ENCODE measurements at places on chromosomes 5 and 9. TPM values are rescaled to one million over a fixed set of nuclear protein-coding genes. Genes with fewer than 3 reads are reported as not detected.
A peak's percentile ranks its signal among the peaks of the same experiment; 100 is the strongest.

- H3K27me3 ChIP-seq, result peaks cover 20% of the 10 kb centered on the region
- no peaks in the 10 kb centered on the region for H3K4me1 ChIP-seq
- H3K4me3 ChIP-seq, result no peak overlapping the region
- no peaks in the 10 kb centered on the region for H3K36me3 ChIP-seq
- no peak overlapping the region for H3K27ac ChIP-seq
Measured at GRCh38 chr5:116058346-116058936, 26.2 kb downstream of the ARL14EPL start.

DNA sequence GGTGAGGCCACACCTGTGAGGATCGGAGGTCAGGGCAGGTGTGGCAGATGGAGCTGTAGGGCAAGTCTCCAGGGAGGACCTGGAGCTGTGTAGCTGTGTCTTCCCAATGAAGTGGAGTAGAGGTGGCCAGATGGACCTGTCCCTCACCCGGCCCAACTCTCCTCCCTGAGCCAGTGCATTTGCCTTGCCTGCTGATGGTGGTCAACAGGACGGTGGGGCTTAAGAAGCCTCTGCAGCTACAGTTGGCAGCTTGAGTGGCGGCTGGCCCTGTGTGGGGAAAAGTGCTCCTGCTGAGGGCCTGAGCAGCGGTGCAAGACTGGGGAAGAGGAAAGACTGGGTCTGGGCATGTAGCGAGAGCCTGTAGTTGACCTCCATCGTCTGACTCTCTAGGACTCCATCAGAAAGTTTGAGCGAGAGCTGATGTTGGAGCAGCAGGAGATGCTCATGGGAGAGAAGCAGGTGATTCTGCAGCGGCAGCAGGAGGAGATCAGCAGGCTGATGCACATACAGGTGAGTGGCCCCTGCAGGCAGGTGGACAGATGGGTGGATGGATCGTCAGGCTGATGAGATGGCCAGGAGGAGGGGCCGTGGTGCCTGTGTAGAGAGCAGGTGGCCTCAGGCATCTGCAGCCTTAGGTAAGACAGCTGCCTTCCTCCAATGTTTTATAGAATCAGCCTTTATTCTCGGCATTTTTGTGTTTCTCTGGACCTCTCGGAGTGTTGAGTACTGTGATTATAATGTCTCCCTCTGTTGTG lies 24.9 kb downstream of the PITX1 start:
- peaks cover 1% of the 10 kb centered on the region for H3K36me3 ChIP-seq
- H3K4me3 ChIP-seq, result no peak overlapping the region
- no peak for DNase-seq
- peaks cover 15% of the 10 kb centered on the region for H3K27me3 ChIP-seq

GRCh38 chr5:168422431-168422830 lies 63.8 kb upstream of the RARS1 start:
- no peak overlapping the region for H3K4me3 ChIP-seq
- no peak overlapping the region for H3K27ac ChIP-seq
- H3K4me1 ChIP-seq, result peaks cover 14% of the 10 kb centered on the region
- no peak for DNase-seq

- H3K27ac ChIP-seq, result peak overlapping the region; percentile 92
- H3K27me3 ChIP-seq, result no peaks in the 10 kb centered on the region
- peak; percentile 53 for DNase-seq
Measured at GRCh38 chr9:114276908-114277821, 45.7 kb upstream of the ORM1 start.

GRCh38 chr9:80231318-80232236 lies 659.8 kb downstream of the TLE4 start:
- no peak for DNase-seq
- no peak overlapping the region for H3K27ac ChIP-seq
- no peaks in the 10 kb centered on the region for H3K36me3 ChIP-seq
- no peaks in the 10 kb centered on the region for H3K4me1 ChIP-seq
- H3K27me3 ChIP-seq, result no peaks in the 10 kb centered on the region

DNA sequence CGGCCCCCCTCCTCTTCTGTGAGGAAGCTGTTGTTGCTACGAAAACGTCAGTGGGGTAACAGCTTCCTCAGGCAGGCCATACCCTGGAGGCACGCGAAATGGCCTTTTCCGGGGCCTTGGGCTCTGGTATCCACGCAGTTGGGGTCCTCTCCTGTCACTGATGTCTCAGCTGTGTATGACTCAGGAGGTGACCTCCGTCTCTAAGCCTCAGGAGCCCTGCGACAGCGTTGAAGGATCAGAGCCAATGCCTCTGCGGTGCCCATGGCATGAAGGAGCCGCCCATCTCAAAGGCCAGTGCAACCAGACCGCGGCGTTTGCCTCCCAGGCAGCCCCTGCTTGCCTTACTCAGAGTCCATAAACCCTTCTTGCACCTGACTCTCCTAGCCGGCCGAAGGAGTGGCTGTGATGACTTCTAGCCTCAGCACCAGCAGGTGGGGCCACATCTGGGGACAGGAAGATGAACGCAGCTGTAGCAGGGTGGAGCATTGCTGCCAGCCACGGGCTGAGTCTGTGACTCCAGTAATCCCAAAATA lies 1.0 kb upstream of the MXD3 start:
- H3K27me3 ChIP-seq, result no peaks in the 10 kb centered on the region
- no peaks in the 10 kb centered on the region for H3K36me3 ChIP-seq
- H3K27ac ChIP-seq, result peak overlapping the region; percentile 22
- DNase-seq, result peak; percentile 89
- peak overlapping the region; percentile 54 for H3K4me3 ChIP-seq

GRCh38 chr5:88452820-88453219 lies 184.2 kb upstream of the TMEM161B start:
- H3K36me3 ChIP-seq, result no peaks in the 10 kb centered on the region
- no peak overlapping the region for H3K4me3 ChIP-seq
- H3K27ac ChIP-seq, result no peak overlapping the region
- peaks cover 4% of the 10 kb centered on the region for H3K27me3 ChIP-seq
- no peak for DNase-seq
- H3K4me1 ChIP-seq, result no peaks in the 10 kb centered on the region

DNA sequence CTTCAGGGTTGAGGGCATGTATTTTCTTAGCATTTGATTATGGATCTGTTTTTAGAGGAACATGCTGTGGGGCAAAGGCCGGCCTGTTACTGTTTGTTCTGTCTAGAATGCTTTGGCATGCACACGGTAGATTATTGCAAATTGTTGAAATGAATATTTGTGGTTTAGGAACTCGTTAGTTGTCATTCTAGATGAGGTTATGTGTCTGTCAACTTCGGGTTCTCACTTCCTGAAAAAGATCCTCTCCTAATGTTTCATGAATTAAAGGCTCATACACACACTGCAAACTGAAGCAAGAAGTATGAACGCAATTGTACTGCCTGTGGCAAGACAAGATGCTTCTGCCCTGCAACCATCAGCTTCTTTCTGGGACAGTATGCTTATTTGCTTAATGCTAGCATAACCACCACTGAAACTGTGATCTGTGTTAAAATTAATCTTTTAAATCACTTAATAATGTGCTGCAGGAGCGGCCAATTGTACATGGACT lies 99.6 kb downstream of the BASP1 start:
- no peaks in the 10 kb centered on the region for H3K27me3 ChIP-seq
- peaks cover 30% of the 10 kb centered on the region for H3K4me1 ChIP-seq
- no peaks in the 10 kb centered on the region for H3K36me3 ChIP-seq
- no peak for DNase-seq

DNA sequence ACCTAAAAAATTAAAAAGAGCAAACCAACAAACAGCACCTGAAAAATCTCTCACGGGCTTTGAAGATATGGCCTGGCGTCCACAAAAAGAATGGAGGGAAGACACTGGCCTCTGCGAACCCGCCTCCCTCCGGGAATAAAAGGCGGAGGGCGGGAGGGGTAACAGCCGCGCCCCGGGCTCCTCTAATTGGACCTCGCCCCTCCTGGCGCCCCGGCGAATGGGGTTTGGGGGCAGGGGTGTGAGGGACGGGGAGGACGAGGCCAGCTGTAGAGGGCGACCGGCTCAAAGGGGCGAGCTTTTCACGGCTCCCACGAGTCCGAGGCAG lies 753 bp downstream of the FANCC start:
- peak overlapping the region; percentile 81 for H3K4me3 ChIP-seq
- peak overlapping the region; percentile 90 for H3K27ac ChIP-seq
- DNase-seq, result no peak
- no peaks in the 10 kb centered on the region for H3K27me3 ChIP-seq
- H3K4me1 ChIP-seq, result peaks cover 22% of the 10 kb centered on the region
- H3K36me3 ChIP-seq, result no peaks in the 10 kb centered on the region

- DNase-seq, result peak; percentile 73
- H3K27ac ChIP-seq, result no peak within 1 kb of the TSS
- no peak within 1 kb of the TSS for H3K4me3 ChIP-seq
- H3K36me3 ChIP-seq, result no peaks in the 10 kb centered on the region
- H3K27me3 ChIP-seq, result no peaks in the 10 kb centered on the region
Measured at GRCh38 chr5:140360101-140360500, at the start of gene SLC4A9. TSS of gene SLC4A9 (plus strand) at chr5:140360194. CDS start at chr5:140360237, 43 bp downstream.

GRCh38 chr5:43802651-43803050 lies 199.7 kb downstream of the NNT start:
- H3K36me3 ChIP-seq, result no peaks in the 10 kb centered on the region
- H3K27me3 ChIP-seq, result peaks cover 18% of the 10 kb centered on the region
- peak overlapping the region; percentile 11 for H3K27ac ChIP-seq

DNA sequence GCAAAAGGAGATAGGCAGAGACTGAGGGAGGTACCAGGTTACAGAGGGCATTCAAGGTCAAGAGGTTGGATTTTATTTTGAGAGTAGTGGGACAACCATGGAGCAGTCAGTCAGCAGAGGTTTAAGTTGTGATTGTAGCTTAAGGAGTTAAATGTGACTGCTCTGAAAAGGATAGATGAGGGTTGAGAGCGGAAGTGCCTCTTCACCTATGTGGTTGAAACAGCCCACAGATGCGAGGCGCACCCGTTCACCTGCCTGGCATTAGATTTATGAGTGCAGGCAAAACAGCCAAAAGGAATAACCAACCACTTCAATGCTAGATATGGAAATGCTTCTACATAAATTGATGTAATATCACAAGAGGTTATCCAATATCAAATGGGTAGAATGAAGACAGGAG lies 8.4 kb downstream of the ZNF474 start:
- peaks cover 2% of the 10 kb centered on the region for H3K36me3 ChIP-seq
- no peaks in the 10 kb centered on the region for H3K27me3 ChIP-seq
- H3K4me1 ChIP-seq, result peaks cover 11% of the 10 kb centered on the region
- no peak overlapping the region for H3K4me3 ChIP-seq
- no peak for DNase-seq

DNA sequence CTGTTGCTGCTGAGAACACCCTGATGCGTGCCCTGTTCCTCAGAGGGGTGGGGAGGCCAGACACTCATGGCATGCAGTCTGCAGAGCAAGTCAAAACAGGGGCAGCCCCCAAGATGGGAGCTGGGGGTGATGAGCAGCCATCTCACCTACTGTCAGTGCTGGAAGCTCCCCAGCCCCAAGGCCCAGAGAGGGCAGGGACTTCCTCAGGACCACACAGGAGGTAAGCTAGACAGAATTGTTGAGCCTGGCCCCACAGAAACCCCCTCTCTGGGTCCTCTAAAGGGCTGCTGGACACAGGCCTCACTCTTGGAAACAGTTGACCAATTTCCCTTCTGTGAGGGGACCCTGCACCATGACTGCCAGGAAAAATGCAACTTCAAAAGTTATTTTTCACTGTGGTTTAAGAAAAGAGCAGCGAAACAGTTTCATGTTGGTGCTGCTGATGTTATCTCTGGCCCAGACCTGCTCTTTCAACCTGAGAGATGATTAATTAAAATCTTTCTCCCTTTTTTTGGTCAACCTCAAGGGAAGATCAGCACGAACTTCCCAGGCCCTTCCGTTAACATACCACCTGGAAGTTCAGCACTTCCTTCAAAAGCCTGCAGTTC lies 9.6 kb downstream of the CSF2 start:
- peaks cover 24% of the 10 kb centered on the region for H3K4me1 ChIP-seq
- no peaks in the 10 kb centered on the region for H3K36me3 ChIP-seq
- H3K27ac ChIP-seq, result no peak overlapping the region
- no peak overlapping the region for H3K4me3 ChIP-seq
- no peak for DNase-seq

DNA sequence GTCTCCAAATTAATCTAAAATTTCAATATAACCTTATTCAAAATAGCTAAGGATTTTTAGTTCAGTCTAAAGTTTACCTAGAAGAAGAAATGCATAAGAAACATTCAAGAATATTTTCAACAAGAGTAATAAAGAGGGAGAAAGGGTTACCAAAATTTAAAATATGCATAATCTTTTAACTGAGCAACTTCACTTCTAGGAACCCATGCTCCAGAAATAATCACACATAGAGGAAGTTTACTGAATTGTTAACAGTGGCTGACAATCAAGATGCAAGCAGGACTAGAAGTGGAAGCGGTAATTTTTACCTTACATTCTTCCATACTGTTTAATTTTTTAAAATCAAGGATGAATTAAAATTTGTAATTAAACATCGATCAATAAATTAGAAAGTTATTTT lies 1.9 kb downstream of the PJA2 start:
- H3K27ac ChIP-seq, result peak overlapping the region; percentile 99
- peaks cover 53% of the 10 kb centered on the region for H3K4me1 ChIP-seq
- H3K4me3 ChIP-seq, result peak overlapping the region; percentile 95
- H3K27me3 ChIP-seq, result no peaks in the 10 kb centered on the region

GRCh38 chr9:123749580-123750202 lies 180.2 kb downstream of the DENND1A start:
- H3K4me1 ChIP-seq, result peaks cover 37% of the 10 kb centered on the region
- no peak for DNase-seq
- H3K4me3 ChIP-seq, result no peak overlapping the region
- H3K27me3 ChIP-seq, result no peaks in the 10 kb centered on the region
- H3K27ac ChIP-seq, result no peak overlapping the region
- H3K36me3 ChIP-seq, result no peaks in the 10 kb centered on the region

- H3K27me3 ChIP-seq, result peaks cover 7% of the 10 kb centered on the region
- H3K4me1 ChIP-seq, result peaks cover 3% of the 10 kb centered on the region
- no peak for DNase-seq
- no peak overlapping the region for H3K4me3 ChIP-seq
Measured at GRCh38 chr5:127595484-127596368, 53.2 kb upstream of the CTXN3 start.

- no peak overlapping the region for H3K4me3 ChIP-seq
- H3K4me1 ChIP-seq, result no peaks in the 10 kb centered on the region
- DNase-seq, result no peak
- H3K27me3 ChIP-seq, result peaks cover 8% of the 10 kb centered on the region
Measured at GRCh38 chr9:132863096-132863495, 15.0 kb downstream of the AK8 start.

DNA sequence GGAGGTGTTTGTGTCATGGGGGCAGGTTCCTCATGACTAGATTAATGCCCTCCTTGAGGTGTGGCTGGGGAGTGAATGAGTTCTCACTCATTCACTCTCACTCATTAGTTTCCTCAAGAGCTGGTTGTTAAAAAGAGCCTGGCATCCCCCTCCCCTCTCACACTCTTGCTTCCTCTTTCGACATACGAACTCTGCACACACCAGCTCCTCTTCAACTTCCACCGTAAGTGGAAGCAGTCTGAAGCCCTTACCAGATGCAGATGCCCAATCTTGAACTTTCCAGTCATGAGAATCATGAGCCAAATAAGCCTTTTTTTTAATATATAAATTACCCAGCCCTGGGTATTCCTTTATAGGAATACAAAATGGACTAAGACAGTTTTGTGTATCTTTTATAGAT lies 82.5 kb downstream of the SPRY4 start:
- H3K36me3 ChIP-seq, result no peaks in the 10 kb centered on the region
- H3K27me3 ChIP-seq, result no peaks in the 10 kb centered on the region
- H3K4me1 ChIP-seq, result peaks cover 7% of the 10 kb centered on the region
- H3K27ac ChIP-seq, result no peak overlapping the region

The LEAP2 gene
- 0.60 TPM for total RNA-seq

The HSD17B3 gene
- total RNA-seq, result not detected

The PKD2L2 gene
- not detected for total RNA-seq

The ELL2 gene
- 83.8 TPM for total RNA-seq

The MUSK gene
- total RNA-seq, result not detected

The C9orf78 gene
- total RNA-seq, result 37.7 TPM

The PFN3 gene
- not detected for total RNA-seq

The SEC16A gene
- total RNA-seq, result 95.7 TPM

The NPR2 gene
- 46.2 TPM for total RNA-seq

The TNFSF15 gene
- 0.10 TPM for total RNA-seq

The OR1J2 gene
- total RNA-seq, result not detected

The BTNL8 gene
- total RNA-seq, result not detected

All from chondrocyte (in vitro differentiated cells).